NK-92 treated with Interleukin-12 subunit alpha and Interleukin-12 subunit beta, amount 100 ng/mL, for 24 hours (cell line): ENCODE measurements at places on chromosomes 6 and 20.

DNA sequence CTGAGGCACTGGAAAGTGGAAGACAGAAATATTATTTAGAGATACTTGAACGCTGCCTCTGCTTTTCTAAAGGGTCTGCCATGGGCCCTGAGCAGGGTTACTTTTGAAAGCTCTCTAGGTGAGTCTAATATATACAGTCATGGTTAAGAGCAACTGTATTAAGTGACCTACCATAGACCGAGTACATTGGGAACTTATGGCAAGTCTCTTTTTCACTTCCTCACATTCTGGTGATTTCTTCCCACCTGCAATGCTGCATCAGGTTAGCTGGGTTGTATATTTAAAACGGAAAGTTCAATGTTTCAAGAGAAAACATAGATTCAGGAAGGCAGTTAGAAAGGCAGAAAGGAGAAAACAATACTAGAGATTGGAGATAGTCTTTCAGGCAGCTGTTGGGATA is 154.7 kb downstream of the PHF3 start:
- DNase-seq: no peak

GRCh38 chr6:77470983-77471382 is 7.7 kb upstream of the HTR1B start:
- DNase-seq: no peak

- DNase-seq: peak; percentile 23
Measured at GRCh38 chr20:438571-439469, 23.5 kb downstream of the TBC1D20 start.

DNA sequence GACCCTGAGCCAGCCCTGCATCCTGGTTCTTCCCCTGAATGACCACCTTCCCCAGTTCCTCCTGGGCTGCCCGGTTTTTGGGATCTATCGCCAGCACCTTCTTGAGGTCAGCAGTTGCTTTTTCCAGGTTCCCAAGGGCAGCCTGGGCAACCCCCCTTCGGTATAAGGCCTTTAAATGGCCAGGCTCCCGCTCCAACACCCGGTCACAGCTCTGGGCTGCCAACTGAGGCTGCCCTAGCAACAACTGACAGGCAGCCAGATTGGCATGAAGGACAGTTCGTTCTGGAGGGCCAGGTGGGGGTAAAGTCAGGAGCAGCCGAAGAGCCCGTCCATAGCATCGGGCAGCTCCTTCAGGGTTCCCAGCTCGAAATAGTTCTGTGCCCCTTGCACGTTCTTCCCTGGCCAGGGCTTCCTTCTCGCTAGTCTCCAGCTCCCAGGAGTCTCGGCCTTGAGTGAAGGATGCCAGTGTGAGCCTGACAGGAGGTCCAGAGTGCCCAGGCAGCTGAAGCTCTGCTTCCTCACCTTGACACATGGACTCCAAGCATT is 778 bp upstream of the ATF6B start:
- DNase-seq: no peak

GRCh38 chr20:9082741-9083140 is 13.9 kb downstream of the PLCB4 start:
- DNase-seq: no peak

GRCh38 chr20:31824554-31825313 is 5.6 kb downstream of the MYLK2 start:
- DNase-seq: no peak

GRCh38 chr20:37801921-37802320 is 101.0 kb upstream of the VSTM2L start:
- DNase-seq: no peak

- DNase-seq: no peak
Measured at GRCh38 chr6:110063594-110064263, 85.6 kb downstream of the GPR6 start.

DNA sequence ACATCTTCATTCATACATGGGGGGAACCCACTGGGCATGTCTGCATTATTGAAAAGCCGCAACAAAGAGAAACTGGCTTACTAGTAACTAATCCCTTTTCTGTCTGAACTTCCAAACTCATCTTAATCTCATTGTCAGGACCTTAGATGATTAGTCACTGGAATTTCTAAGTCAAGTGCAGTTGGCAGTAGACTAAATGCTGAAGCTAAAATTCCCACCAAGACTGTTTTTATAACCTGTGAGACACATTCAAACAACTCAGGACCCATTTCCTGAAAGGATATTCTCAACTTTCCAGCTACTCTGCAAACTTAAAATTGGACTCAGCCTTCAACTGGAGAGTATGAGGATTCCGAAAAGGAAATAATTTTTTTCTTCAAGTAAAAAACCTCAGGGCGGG is 94.8 kb upstream of the SCAF8 start:
- DNase-seq: no peak

DNA sequence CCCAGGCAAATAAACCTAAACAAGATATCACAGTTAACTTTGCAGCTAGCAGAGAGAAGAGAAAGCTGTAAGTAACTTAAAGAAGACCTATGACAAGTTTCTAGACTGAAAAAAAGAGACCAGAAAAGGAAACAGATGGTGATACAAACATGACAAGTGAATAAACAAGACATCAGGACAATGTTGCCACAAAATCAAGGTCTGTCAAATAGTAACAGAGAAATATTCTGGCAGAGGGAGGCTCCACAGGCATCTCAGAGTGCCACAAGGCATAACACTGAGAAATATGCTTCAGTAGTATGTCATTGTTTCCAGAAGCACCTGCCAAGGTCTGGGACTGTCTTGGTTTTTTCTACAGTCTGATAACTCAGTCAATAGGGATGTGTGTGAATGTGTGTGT is 332.2 kb downstream of the KHDRBS2 start:
- DNase-seq: no peak

DNA sequence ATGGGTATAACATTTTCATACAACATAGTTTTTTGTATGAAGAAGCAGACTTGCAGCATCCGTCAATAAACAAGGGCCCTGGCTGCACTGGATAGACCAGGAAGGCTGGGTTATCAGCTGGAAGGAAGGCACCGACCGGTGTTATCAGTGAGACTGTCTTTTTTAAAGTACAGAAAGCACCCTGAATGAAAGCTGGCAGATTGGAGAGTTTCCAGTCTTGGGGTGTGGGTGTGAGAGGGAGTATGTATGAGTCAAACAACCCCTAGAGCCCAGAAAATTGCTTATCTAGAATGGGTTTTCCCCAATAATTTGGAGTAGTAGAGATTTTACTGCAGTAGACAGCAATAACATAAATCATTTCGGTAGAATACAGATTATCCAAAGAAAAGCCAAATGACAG is 42.4 kb downstream of the TXLNB start:
- no peak for DNase-seq

- no peak for DNase-seq
Measured at GRCh38 chr20:56362833-56363413, 4.1 kb downstream of the FAM210B start.

- DNase-seq: no peak
Measured at GRCh38 chr6:168699631-168700295, 258.8 kb downstream of the SMOC2 start.

DNA sequence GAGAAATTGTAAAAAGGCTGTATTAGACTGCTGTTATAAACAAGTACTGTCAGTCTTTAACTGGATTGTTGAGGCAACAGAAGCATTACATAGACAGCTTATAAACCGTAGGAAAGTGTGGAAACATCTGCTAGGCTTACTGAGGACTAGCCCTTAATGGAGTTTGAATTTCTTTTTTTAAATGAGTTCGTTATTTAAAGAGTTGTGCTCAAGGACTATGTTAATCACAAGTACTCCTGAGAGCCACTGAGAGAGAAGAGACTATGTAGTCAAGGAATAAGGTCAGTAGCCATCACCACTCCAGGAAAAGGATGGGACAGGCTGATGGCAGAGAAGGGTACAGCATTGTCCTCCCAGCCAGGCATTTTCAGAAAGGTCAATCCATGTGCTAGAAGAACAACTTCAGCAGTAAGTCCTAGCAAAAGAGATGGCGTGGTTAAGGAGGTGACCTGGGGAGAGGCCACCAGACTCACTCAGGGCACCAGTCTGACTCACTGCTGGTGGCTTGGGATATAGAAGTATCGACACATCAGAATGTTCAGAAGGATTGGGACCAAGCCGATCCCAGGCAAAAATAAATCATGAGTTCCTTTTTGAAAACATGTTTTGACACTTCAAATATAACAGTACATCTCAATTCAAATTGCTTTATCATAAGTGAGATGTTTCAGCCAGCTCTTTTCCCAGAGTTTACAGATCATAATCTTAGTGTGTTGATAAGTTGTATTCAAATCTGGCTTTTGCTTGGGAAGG is 6.4 kb downstream of the RPS12 start:
- DNase-seq: no peak

- DNase-seq: no peak
Measured at GRCh38 chr6:8831366-8832152, 396.2 kb upstream of the SLC35B3 start.

GRCh38 chr20:21862259-21862946 is 156.9 kb downstream of the PAX1 start:
- DNase-seq: no peak

- DNase-seq: no peak
Measured at GRCh38 chr6:48990739-48991138, 472.3 kb downstream of the MMUT start.

DNA sequence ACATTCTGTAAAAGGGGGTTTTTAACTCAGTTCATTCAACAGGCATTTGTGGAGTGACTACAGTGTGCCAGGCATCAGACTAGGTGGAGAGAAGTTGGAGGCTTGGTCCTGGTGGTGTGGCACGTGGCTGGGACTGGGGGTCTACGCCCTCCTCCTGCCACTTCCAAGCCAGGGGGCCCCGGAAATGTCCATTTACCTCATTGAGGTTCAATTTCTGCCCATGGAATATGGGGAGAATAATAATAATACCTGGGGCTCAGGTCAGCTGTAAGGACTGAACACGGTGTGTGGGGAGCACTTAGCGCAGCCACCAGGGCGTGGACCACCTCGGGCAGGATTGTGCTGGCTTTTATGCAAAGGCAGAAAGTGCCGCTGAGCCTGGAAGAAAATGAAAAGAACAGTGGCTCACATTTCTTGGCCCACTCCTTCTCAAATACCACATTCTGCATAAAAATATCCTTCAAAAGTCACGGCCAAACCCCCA is 229.4 kb downstream of the ANKRD60 start:
- no peak for DNase-seq

DNA sequence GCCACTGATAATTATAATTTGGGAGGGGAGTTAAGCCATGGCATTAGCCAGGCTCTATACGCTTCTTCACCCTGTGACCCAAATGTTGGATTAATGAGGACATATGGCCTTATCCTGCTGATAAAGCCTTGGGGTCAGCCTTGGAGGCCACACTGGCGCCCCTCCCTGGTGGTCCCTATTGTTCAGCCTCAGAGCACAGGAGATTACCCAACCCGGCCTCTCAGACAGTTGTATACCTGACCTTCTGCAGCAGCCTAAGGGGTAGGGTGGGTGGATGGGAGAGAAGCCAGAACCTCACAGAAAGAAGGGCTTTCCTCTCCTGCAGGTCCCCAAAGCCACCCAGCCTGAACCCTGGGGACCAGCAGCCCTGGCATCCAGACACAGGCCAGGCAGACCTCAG is 76.8 kb downstream of the LINC00237 start:
- no peak for DNase-seq

DNA sequence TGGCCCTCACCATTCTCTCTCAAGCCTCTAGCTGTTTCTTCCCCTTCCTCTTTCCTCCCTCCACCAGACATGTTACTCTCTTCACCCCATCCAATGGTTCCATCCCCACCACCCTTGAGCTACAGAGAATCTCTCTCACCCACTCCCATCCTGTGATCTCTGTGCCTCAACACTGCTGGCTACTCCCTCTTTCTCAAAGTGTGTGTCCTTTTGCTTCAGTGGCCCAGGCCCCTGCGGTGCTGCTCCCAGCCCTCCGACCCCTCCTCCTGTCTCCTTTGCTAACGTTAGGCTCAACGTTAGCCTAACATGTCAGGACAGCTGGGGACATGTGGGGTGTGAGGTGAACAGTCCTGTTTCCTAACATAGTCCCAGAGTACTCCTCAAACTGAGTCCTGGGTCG is 5.9 kb downstream of the NELFE start:
- DNase-seq: no peak

DNA sequence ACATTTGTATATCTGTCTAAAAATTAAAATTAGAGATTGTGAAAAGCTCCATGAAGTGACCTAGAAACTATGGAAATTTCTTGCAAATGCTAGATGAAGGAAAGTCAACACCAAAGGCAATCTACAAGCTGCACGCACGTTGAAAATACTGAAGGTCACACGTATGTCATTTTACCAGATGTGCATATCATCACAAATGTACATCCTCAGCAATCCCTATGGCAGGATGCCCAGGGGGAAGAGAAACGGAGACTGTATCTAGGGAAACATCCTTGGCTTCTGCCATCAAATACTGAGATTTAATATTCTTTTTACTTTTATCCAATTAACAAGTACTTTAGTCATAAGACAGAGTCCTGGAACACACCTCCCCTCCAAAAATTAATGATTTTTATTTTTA is 672.0 kb downstream of the RNF144B start:
- DNase-seq: no peak

DNA sequence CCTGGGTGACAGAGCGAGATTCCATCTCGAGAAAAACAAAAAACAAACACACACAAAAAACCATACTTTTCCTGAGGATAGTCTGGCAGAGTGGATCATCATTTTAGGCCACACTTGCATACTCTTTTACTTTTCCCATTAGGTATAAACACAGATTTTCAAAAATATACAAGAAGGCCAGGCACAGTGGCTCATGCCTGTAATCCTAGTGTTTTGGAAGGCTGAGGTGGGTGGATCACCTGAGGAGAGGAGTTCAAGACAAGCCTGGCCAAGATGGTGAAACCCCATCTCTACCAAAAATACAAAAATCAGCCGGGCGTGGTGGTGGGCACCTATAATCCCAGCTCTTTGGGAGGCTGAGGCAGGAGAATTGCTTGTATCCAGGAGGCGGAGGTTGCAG is 85.5 kb downstream of the ARHGAP18 start:
- DNase-seq: no peak

DNA sequence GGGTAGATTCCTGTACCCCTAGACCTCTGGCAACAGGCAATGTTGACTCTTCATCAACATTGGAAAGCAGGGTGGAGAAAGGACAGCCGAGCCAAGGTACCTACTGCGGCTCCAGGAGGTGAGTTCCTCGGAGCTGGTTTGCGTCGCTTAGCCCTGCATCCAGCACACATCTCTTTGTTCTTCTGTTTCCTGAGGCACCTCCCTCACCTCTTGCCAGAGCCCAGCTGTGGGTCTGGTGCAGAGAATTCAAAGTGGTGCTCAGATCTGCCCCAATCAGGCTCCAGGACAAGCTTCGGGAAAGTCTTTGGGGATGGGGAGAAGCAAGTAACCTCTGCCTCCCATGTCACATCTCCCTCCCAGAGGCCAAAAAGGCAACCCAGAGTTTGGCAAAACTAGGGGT is 2.2 kb downstream of the KCNG1 start:
- DNase-seq: no peak

GRCh38 chr6:437037-437392 is 45.5 kb downstream of the IRF4 start:
- no peak for DNase-seq

GRCh38 chr6:37321101-37321500 is 32.7 kb upstream of the RNF8 start:
- DNase-seq: no peak

DNA sequence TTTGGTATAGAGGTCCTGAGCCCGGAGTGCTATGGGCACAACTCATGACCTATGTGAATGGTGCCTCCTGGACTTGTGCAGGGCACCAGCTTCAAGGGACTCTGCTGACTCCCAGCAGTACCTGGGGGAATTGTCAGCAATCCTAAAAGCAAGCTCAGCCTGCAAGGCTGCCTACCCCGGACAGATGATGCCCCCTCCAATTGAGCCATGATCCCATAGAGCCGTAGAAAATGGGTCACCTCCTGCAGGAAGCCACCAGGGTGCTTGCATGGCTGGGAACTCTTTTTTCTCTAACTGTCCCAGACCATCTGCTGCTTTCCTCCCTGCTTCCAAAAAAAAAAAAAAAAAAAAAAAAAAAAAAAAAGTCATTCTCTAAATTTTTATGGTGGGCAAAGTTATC is 12.9 kb upstream of the PRND start:
- no peak for DNase-seq
